ENCODE measurements at places on chromosomes 13 and 19.

DNA sequence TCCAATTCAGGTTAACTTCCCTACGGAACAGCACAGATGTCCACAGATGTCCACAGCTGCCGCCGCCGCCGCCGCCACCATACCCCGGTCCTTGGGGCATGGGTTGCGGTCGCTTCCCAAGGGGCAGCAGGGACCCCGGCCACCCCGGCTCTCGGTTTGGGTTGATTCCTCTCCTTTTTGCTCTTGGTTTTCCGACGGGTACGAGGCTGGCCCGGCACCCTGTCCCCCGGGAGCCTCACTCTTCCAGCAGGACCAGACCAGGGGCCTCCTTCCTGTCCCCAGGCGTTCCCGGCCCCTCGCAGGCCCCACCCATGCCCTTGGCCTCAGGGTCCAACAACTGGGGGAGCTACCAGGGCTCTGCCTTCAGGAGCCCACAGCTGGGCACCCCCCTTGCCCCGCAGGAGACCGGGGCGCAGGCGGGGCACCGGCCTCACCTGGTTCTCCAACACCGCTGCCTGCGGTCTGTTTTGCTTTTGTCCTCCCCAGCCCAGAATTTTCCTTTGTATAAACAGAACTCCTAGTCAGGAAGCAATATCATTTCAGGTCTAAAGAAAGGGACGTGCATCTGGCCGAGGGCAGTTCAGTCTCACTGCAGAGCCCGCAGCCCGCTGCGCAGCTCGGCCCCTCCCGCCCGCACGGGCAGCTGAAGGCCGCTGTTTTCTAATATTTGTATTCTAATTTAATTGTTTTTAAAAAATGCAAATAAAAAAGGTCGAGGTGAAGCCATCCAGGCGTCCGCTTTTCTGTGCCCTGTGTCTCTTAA lies 27.9 kb downstream of the ZBTB7A start:
- DNase-seq: no peak

- DNase-seq: peak; percentile 57
Observed at GRCh38 chr19:35975608-35976214, 19.3 kb upstream of the SDHAF1 start.

GRCh38 chr19:47110521-47111005 lies 3.0 kb downstream of the ZC3H4 start:
- no peak for DNase-seq

DNA sequence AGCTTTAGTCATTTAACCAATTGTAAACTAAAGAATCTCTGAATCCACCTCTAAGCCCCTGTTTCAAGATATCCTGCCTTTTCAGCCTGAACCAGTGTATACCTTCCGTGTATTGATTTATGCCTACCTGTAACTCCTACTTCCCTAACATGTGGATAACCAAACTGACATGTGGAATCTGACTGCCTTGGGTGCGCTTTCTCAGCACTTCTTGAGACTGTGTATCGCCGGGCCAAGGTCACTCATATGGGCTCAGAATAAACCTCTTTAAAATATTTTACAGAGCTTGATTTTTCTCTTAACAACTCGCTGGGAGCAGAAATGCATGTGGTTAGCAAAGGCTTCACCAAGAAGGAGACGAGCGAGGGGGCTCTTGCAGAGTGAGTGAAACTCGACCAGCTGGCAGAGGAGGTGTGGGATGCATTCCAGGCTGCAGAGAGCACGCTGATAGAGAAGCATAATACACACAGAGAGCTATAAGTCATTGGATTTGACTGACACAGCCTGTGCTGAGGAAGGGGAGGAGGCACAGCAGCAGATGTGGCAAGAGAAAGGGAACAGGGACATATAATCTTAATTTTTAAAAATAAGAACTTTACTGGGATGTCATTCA lies 268.2 kb upstream of the MAB21L1 start:
- no peak for DNase-seq

DNA sequence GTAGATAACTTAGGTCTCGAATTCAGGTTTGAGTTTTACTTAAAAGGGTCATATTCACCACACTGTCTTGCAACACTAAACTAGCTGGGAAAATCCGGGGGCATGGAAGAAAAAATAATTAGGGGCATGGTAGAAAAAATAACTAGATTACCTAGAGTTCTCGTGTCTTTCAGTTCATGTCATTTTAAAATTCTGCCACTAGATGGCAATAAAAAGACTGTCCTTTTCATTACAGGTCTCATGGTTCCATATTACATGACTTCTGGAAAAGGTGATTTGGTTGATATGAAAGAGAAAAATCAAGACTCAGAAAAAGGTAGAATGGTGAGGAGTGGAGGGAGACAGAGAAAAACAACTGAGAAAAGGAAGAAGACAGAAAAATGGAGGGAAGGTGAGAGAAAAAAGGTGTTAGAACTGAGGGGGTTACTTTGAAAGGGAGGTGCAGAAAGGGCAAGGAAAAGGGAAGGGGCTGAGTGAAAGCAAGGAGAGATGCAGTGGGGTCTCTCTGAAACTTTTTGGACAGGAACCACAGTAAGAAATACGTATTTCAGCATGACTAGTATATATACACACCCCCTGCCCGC lies 299.0 kb downstream of the KLF12 start:
- no peak for DNase-seq

DNA sequence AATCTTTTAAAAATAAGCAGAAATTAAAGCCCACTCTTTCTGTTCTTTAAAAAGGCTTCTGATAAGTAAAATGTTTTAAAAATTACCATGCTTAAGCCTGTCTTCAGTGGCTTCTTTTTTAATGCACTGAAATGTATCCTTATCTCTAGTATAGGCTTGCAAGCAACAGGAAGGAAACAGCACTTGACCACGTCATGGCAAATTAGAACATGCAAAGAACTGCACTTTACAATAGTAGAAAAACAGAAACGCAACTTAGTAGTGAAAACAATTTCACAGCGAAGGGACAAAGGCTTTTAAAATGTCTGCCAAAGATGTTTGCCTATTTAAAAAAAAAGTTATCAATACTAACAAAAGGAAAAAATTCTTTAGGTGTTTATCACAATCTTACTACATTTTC lies 36.3 kb downstream of the ELF1 start:
- DNase-seq: peak; percentile 33

- DNase-seq: no peak
Observed at GRCh38 chr19:10820173-10820572, 15.8 kb downstream of the TMED1 start.

- DNase-seq: no peak
Observed at GRCh38 chr19:51803967-51804366, 9.0 kb downstream of the FPR3 start.

- no peak for DNase-seq
Observed at GRCh38 chr13:39956036-39956435, 300.6 kb downstream of the COG6 start.

- DNase-seq: no peak
Observed at GRCh38 chr19:56253737-56254136, 18.8 kb upstream of the EDDM13 start.

DNA sequence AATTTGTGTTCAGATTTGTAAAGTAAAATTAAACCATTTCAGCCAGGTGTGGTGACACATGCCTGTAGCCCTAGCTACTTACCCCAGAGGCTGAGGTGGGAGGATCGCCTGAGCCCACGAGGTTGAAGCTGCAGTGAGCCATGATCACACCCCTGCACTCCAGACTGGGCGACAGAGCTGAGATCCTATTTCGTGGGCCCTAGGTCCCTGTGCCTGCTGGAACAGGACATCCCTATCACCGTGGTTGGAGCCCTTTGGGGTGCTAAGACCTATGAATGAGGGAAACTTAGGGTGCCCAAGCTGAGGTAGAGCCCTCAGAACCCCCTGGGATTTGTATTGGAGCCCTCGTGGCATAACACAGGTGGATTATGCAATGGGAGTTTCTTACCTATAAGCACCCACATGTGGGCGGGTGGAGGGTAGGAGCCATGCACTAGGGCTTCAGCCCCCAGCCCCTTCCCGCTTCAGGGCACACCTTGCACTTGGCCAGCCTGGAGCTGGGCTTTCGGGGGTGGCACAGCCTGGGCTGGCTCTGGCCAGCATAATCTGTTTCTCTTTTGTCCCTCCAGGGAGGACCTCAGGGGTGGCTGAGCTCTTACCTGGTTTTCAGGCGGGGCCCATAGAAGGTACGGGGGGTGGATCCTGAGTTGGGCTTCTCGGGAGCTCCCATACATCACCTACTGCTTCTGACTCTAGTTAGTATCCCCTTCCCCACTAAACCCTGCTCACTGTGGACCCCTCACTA lies 7.2 kb upstream of the USF2 start:
- DNase-seq: no peak

GRCh38 chr19:47741544-47742140 lies 3.7 kb upstream of the NOP53 start:
- DNase-seq: no peak

GRCh38 chr13:113842336-113843062 lies 21.4 kb downstream of the GAS6 start:
- DNase-seq: no peak

DNA sequence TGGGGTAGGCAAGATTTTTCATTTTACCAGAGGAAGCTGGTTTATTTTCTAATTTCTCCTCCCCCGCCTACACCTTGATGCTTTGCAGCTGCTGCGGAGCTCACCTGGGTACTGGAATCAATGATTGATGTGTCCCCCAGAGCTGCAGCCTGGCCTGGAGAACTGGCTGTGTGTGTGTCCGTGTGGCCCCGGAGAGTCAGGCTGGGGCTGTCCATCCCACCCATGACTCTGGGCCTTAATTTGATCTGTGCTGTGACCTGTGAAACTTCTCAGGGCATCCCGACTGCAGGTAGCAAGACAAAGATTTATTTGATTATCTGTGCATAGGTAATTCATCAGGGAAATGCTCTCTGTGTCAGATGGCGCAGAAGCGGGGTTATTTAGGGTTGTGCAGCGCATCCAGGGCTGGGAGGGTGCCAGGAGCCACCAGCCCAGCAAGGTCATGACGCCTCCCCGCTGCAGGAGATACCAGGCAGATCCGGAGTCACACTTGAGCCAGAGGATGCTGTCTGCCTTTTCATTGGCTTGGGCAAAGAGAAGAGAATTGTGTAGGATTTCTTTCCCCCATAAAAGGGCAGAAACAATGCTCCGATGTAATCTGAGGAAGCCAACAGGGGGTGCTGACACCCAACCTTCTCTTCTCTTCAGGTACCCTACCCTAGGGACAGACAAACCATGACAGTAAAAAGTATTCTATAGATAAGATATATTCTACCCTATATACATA lies 346.6 kb downstream of the TSHZ3 start:
- no peak for DNase-seq

DNA sequence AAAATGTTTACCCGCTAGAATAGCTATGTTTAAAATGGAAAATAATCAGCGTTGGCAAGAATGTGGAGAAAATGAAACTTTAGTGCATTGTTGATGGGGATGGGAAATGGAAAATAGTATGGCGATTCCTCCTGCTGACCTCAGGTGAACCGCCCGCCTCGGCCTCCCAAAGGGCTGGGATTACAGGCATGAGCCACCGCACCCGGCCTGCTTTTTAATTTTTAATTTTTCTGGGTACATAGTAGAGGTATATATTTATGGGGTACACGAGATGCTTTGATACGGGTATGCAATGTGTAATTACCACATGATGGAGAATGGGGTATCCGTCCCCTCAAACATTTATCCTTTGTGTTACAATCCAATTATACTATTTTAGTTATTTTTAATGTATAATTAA lies 7.3 kb upstream of the NLRP8 start:
- no peak for DNase-seq

DNA sequence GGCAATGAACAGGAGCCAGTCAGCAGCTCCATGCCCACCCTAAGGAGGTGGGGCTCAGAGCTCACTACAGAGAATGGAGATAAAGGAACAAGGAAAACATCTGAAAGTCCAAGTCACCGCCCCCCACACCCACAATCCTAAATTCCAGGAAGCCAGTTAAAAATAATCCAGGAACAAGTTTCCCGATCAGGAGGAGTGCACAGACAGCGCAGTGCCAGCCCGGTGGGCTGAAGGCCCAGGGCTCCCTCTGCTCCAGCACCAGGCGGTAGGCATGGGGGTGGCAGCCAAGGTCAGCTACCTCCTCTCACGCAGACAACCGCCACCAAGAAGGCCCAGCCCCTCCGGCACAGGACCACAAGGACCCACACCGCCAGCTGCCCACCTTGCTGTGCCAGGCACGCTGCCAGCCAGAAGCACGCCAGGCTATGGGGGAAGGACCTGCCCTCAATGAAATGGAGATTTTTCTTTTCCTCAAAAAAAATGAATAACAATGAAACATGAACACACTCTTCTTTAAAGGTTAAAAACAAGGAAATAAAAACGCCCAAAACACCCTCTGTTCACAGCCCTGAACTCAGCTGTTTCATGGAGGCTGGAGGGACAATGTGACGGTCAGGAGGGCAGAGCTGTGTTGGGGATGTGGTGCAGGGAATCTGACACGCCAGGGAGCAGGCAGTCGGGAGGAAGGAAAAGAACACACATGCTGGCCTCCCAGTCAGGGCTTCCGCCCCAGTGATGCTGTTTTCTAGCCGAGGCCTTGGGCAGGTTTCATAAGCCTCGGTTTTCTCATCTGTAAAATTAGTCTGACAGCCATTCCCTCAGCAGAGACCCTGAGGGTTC lies 11.0 kb downstream of the STK24 start:
- no peak for DNase-seq

GRCh38 chr19:13102666-13103580 lies at the start of gene LYL1:
Gene LYL1 (minus strand): TSS chr19:13102858. CDS start chr19:13101171, 1,687 bp downstream.
- DNase-seq: peak; percentile 99

DNA sequence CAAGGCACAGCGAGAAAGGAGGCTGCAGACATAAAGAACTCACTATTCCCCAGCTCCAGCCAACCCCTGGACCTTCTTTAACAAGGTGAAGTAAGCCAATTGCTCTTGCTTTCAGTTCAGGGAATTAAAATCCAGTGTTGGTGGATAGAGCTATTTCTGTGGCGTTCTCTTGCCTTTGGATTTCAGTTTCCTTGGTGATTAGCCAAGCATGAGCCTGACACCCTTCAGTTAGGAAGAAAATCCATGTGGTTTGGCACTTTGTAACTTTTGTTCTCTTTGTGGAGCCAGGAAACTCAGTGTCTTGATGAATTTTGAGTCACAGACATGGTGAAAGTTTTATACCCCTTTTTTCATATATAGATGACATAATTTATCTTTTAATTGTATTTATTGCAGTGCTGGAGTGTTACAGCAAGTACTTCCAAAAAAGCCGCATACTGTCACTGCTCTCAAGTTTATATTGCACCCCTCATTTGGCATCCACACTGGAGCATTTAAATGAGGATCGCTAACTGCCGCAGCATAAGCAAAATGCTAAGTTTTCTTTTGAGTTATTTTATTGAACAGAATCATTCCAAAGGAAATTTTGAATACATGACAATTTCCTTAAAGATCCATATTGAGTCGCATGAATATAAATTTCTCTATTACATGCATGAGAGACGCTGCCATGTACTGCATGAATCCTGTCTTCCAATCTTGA lies 406.8 kb downstream of the MYO16 start:
- no peak for DNase-seq

- DNase-seq: no peak
Observed at GRCh38 chr19:29741776-29742175, 26.7 kb upstream of the C19orf12 start.

DNA sequence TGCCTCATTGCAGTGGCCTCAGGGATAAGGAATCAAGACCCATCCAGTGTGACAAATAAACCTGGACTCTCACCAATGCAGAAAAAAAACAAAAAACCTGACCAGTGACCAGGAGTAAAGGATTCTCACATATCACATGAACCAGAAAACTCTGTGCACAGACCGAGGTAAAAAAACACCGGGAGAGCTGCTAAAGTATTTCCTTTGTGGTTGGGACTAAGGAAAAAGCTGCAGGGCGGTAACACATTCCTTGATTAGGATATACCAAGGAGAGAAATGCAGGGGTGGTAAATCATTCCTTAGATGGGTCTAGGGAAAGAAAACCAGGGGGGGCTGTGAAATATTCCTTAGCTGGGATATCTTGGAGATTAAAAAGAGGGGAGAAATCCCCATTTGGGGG lies 64.8 kb upstream of the ZNF85 start:
- DNase-seq: no peak

- no peak for DNase-seq
Observed at GRCh38 chr13:43373400-43373799, 350.0 kb downstream of the DNAJC15 start.

GRCh38 chr13:49220036-49220855 lies at the start of gene MLNR:
Gene MLNR (plus strand): TSS chr13:49220338. CDS start chr13:49220338, 0 bp downstream.
- peak; percentile 41 for DNase-seq

All from endothelial cell (in vitro differentiated cells).